Stimulated activated CD4-positive, alpha-beta T cell treated with anti-CD3 and anti-CD28 coated beads, Interleukin-1b, Interleukin-23, amount 100 ng/mL, for 1 hour (primary cell): ENCODE measurements at places on chromosomes 2 and 18.

GRCh38 chr2:51597086-51597485 is 565.2 kb upstream of the NRXN1 start:
- DNase-seq: no peak

- no peak for DNase-seq
Measured at GRCh38 chr2:97788986-97789644, 75.7 kb downstream of the ZAP70 start.

- no peak for DNase-seq
Measured at GRCh38 chr2:217156801-217157200, 296.9 kb upstream of the TNP1 start.

GRCh38 chr2:64651590-64651989 is 2.1 kb downstream of the SERTAD2 start:
- no peak for DNase-seq

GRCh38 chr2:136319237-136319636 is 201.3 kb upstream of the CXCR4 start:
- no peak for DNase-seq

GRCh38 chr2:96506016-96506906 is 1.1 kb upstream of the NEURL3 start:
- no peak for DNase-seq

DNA sequence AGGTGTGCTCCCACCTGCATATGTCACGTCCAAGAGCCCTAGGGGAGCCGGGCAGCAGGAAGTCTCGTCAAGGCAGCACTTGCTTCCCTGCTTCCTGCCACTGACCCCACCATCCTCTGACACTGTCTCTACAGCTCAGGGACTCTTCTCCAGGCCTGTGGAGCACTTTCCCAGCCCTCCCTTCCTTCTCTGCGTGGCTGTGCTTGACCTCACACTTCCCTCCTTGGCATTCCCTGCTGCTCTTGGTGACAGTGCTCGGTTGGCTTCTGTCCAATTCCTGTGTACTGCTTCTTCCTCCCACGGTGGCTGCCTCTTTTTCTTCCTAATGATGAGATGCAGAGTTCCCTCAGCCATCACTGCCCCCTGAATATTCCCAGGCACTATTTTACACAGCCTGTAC is 2.8 kb downstream of the CIDEA start:
- no peak for DNase-seq

DNA sequence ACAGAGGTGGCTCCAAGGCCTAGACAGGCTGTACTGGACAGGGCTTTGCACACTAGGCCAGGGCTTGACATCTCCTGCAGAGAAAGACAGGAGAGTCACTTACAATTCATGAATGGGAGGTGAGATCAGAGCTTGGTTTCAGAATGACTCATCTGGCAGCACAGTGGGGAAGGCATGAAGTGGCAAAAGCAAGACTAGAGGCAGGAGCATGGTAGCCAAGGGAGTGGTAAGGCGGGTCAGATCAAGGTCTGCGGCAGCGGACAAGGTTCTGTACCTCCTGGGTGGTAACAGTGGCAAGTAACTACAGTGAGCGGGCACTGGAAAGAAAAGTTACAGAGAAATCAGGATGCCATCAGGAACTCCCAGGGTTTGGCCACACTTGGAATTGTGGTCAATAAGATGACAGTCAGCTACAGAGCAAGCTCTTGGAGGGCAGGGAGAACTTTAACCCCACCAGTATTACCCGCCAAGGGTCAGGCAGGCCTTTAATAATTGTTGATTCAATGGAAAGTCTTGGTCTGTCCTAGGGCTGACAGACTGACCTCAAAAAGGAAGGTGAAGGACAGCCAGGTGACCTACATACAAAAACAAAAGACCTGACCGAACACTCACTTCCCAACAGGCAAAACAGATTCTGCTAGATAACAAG is 5.7 kb downstream of the MCFD2 start:
- DNase-seq: no peak

- no peak for DNase-seq
Measured at GRCh38 chr2:163121483-163121882, 282.9 kb upstream of the KCNH7 start.

DNA sequence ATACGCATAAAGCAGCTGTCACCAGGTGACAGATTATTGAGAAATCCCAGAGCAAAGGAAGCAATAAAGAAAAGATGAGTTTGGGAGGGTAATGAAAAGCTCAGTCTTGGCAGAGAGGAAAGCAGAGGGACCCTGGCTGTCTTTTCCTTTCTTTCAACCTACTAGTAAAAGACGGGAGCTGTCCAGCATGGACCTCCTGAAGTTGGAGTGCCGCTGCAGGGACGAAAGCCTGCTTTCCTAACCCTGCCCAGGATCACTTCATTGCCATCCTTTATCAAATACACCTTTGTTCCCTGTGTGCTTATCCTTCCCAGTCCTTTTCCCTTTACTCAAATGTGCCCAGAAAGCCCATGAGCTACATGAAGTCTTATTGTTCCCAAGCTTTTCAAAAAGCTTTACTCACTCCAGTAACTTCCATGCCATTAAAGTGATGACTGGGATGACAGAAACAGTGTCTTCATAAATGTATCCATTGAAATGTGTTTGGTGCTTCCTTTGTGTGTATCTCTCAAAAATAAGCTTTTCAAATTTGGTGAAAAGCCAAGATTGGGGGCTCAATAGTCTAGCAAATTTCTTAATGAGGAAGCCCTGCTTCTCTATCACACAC is 3.7 kb upstream of the SPR start:
- DNase-seq: no peak

- no peak for DNase-seq
Measured at GRCh38 chr2:138275881-138276280, 225.7 kb upstream of the SPOPL start.

DNA sequence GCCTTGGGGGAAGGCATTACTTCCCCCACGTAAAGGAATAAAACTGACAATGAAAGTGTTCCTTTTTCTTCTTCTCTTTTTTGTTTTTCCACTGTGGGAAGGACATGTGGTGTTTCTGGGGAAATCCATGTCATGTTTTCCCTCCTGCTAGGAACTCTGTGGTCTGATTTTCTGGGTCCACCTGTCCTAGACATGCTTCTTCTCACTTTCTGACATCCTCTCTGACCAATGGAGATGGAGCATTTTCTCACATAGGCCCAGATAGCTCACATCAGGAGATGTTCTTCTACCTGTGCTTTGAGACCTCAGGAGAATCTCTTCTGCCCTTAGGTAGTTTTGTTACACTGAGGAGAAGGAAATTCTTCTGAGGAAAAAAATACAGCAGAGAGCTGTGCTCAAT is 252.0 kb upstream of the SIX3 start:
- no peak for DNase-seq

GRCh38 chr2:101410746-101411145 is 23.4 kb upstream of the CREG2 start:
- no peak for DNase-seq

GRCh38 chr2:215436705-215437565 is 1.1 kb upstream of the FN1 start:
- DNase-seq: no peak

DNA sequence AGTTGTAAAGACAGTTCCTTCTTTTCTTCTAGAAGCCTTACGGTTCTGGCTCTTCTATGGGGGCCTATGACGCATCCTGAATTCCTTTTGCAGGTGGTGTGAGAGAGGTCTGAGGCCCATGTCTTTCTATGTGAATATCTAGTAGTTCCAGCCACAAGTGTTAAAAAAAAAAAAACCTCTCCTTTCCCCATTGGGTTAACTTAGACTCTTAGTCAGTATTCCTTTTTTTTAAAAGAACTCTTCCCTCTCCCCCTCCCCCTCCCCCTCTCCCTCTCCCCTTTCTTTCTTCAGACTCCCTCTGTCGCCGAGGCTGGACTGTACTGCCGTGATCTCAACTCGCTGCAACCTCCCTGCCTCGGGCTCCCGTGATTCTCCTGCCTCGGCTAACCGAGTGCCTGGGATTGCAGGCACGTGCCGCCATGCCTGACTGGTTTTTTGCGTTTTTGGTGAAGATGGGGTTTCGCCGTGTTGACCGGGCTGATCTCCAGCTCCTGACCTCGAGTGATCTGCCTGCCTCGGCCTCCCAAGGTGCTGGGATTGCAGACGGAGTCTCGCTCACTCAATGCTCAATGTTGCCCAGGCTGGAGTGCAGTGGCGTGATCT is 11.4 kb upstream of the CIDEA start:
- no peak for DNase-seq

DNA sequence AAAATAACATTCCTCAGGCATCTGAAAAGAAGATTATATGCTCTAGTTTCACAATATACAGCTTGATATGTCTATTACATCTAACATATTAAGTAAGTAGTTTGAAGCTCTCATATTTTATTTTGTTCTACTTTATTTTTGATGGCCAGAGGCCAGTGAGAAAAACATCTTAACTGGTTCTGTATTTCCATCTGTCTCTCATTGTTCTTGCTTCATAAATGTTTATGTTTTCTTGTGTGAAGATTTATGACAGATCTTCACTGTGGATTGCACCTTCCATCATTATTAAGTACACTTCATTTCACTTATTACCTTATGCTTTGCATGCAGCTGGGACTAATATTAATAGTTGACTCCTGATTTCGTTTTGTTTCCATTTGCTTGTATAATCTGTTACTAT is 511.2 kb downstream of the TSN start:
- no peak for DNase-seq

GRCh38 chr18:55743133-55743532 is 155.1 kb upstream of the TCF4 start:
- DNase-seq: no peak

DNA sequence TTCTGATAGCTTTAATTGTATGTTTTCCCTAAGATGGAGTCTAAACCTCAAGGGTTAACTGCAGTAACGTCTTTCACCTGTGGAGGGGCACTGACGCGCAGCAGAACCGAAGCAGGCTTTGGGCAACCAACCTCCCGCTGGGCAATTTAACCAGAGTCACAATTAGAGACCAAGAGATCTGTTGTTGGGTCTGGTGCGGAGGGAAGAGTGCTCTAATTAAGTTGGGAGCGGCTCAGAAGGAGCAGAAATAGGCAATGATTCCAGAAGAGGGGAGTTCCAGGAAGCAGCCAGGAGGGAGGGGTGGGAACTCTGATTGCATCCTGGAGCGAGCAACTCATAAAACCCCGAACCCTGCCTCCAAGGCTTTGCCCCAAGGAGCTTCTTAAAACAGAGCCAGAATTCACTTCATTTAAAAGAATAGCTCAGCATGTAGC is 245.8 kb downstream of the PAX3 start:
- no peak for DNase-seq

DNA sequence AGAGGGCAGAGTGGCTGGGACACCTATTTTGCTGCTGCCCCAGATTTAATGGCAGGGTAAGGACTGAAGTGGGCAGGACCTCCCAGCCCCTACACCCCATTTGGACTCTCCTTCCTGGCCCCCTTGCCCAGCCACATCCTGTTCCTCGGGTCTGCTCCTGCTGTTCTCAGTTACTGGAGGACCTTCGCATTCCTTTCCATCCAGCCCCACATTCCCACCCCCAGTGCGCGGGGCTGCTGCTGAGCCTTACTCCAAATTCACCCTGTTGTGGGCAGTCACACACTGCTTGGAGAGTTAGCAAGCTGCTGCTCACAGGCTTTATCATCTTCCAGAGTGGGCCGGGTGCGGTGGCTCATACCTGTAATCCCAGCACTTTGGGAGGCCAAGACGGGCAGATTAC is 75.2 kb upstream of the SLC14A2 start:
- DNase-seq: no peak
